Progenitor cell of endocrine pancreas (in vitro differentiated cells): ENCODE measurements at places on chromosomes 1 and 21.

GRCh38 chr1:18893120-18893519 lies 9.2 kb downstream of the ALDH4A1 start:
- no peak for DNase-seq

DNA sequence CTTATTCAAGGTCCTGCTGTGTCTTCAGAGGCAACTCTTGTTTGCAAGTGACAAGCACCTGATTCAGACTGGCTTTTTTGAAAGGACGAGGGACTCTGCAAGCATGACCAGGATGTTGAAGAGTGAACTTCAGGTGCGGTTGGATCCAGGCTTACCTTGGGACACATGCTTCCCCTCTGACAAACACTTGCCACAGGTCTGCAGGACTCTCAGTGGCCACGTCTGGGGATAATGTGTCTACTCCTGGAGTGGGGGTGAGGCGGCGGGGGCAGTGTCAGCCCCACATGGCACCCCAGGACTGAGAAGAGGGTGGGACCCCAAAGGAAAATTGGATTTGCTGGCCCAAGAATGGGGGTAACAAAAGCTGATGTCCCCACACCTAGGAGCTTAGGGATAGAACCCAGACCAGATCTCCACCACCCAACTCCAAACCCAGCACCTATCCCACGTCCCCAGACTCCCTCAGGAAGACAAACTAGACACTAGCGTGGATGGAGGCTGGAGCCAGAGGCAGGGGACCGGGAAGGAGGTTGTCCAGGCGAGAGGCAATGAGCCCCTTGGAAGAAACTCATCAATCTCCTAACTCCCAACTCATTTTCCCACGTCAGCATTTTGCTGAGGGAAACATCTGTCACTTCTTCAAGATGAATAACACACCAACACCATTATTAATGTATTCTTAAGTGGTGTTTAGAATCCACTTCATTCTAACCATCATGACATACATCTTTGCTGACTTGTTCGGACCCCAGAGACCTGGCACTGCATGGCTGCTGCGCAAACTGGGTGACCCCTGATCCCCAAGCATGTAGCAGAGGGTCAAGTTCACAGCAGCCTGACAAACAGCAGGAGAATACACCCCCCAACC lies 32.0 kb upstream of the LAPTM5 start:
- DNase-seq = no peak

DNA sequence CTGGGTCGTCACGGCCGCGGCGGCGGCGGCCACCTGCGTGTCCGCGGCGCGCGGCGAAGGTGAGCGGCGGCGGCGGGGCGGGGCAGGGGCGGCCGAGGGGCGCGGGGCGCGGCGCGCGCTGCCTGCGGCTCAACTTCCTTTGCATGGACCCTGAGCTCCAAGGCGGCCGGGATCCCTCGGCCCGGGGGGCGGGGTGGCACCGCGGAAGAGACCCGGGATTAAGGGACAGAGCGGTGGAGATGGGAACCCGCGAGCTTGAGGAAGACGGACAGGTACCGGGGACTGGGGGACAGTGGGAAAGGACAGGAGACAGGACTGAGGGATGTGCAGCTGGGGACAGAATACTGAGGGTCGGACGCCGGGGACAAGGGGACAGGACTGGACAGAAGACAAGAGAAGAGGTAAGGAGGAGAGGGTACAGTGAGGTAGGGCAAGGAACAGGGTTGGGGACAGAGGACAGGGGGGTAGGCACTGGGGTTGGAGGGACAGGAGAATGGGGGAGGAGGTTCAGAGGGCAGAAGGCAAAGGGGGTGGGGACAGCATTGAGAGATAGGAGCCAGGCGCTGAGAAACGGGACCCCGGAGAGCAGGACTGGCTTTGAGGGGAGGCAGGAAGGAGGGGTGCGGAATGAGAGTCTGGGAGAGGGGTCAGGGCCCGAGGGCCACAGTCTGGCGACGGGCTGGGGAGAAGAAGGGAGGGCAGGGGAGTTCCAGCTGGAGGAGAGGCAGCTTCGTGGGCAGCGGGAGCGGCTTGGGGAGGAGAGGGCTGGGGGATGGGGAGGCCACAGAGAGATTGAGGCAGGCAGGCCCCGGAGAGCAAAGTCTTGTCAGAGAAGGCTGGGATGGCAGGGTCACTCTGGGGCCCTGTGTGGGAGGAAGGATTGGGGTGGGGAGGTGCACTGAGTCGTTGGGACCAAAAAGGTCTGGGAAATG lies 648 bp downstream of the EPHA8 start:
- no peak for DNase-seq

- no peak for DNase-seq
Observed at GRCh38 chr1:226074046-226074445, 11.5 kb downstream of the H3-3A start.

DNA sequence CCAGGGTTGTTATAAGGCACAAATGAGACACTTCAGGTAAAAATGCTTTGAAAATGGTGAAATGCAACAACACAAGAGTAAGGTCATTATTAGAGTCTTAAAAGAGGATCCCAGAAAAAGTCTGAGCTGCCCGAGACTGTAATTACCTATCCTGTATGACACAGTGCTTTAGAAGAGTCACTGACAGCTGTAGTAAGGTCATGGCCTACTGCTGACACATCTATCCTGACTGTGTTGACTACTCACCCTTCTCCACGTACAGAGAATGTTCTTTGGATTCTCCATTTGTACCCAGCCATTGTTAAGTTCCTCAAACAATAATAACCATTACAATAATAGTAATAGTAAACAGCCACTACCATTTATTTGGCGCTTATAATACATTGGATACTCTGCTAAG lies 104.4 kb downstream of the CACHD1 start:
- DNase-seq = no peak
